Lower lobe of right lung (tissue), 2 donors: ENCODE measurements at places on chromosomes 12 and 14. TPM values are rescaled to one million over a fixed set of nuclear protein-coding genes. Genes with fewer than 3 reads are reported as not detected.
A peak's percentile ranks its signal among the peaks of the same experiment; 100 is the strongest.

Gene AQP6
- 0.09 TPM for total RNA-seq

Gene PTGER2
- total RNA-seq: 6.2 TPM

DNA sequence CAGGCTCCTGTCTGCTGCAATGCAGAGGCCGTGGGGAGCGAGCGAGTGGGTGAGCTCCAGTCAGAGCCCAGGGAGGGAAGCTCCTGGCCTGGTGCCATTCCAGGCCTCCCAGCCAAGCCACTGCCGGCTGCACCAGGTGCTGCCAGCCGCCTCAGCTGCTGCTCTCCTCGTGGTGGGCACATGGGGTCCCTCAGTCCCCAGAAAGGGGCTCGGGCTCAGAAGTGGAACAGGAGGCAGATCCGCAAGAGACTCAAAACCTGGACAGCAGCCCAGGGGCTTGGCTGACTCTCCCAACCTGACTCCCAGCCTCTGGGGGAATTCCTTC, 2.4 kb downstream of the ABCB9 start:
- H3K27ac ChIP-seq: no peak overlapping the region
- no peak overlapping the region for H3K4me3 ChIP-seq
- no peak for DNase-seq
- H3K36me3 ChIP-seq: peaks cover 7% of the 10 kb centered on the region

Gene ABHD12B
- not detected for total RNA-seq

DNA sequence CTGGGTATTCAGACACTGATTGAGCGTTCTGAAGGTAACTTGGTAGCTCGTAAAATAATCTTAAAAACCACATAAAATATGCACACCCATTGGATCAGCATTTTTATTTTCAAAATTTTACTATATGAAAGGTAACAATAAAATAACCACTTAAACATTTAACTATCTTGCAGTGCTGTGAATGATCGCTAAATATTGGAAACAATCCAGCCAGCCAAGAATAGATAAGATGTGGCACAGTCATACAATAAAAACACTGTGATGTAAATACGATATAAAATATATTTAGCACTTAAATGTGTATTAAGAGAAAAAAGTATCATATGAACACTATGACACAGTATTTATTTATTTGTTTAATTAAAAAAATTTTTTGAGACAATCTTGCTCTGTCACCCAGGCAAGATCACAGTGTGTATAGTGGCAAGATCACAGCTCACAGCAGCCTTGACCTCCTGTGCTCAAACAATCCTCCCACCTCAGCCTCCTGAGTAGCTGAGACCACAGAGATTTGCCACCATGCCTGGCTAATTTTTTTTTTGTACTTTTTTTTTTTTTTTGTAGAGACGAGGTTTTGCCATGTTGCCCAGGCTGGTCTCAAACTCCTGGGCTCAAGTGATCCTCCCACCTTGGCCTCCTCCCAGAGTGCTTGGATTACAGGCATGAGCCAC, 39.4 kb downstream of the SDR9C7 start:
- DNase-seq: no peak
- no peaks in the 10 kb centered on the region for H3K4me1 ChIP-seq
- no peaks in the 10 kb centered on the region for H3K27me3 ChIP-seq
- H3K36me3 ChIP-seq: no peaks in the 10 kb centered on the region
- no peak overlapping the region for H3K27ac ChIP-seq

- DNase-seq: no peak
- H3K4me1 ChIP-seq: peaks cover 59% of the 10 kb centered on the region
- H3K4me3 ChIP-seq: no peak overlapping the region
- H3K36me3 ChIP-seq: no peaks in the 10 kb centered on the region
- peak overlapping the region; percentile 44 for H3K27ac ChIP-seq
These were observed 120.0 kb upstream of the MDM1 start for GRCh38 chr12:68452078-68452715.

Gene ALX1
- total RNA-seq: not detected

DNA sequence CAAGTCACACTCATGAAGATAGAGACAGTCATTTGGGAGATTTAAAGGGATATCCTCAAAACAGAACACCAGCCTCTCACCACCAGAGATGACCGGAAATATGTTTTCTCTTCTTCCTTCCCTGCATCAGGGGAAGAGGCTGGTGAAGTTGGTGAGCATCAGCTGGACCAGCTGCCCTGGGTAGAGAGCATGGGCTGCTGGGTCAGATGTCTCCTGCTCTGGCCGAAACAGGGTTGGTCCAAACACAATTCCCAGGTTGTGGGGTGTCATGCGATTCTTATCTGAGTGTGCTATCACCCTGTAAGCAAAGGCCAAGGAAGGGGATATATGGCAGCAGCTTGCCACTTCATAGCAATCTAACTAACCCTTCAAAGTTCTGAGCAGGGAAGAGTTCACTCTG, 7.3 kb downstream of the ARHGAP9 start:
- no peak overlapping the region for H3K4me3 ChIP-seq
- DNase-seq: no peak
- H3K27ac ChIP-seq: no peak overlapping the region
- H3K36me3 ChIP-seq: peaks cover 3% of the 10 kb centered on the region
- peaks cover 39% of the 10 kb centered on the region for H3K27me3 ChIP-seq
- peaks cover 19% of the 10 kb centered on the region for H3K4me1 ChIP-seq

Gene SDR9C7
- total RNA-seq: not detected

Gene CLEC2B
- 24.8 TPM for total RNA-seq

GRCh38 chr14:104200106-104200505, 61.7 kb downstream of the KIF26A start:
- H3K36me3 ChIP-seq: no peaks in the 10 kb centered on the region
- H3K27ac ChIP-seq: no peak overlapping the region
- H3K4me3 ChIP-seq: no peak overlapping the region

GRCh38 chr12:6752167-6752920, 597 bp downstream of the MLF2 start:
- no peaks in the 10 kb centered on the region for H3K27me3 ChIP-seq
- no peak for DNase-seq
- peak overlapping the region; percentile 97 for H3K4me3 ChIP-seq
